ENCODE measurements at places on chromosomes 3 and 15. TPM values are rescaled to one million over a fixed set of nuclear protein-coding genes. Genes with fewer than 3 reads are reported as not detected.
A peak's percentile ranks its signal among the peaks of the same experiment; 100 is the strongest.

LEO1 gene
- total RNA-seq: 7.8 TPM

SH2D7 gene
- total RNA-seq: not detected

TGM4 gene
- not detected for total RNA-seq

DCUN1D1 gene
- total RNA-seq: 32.2 TPM

GRCh38 chr3:42515976-42516375 is 13.5 kb downstream of the VIPR1 start:
- DNase-seq: peak; percentile 11

DNA sequence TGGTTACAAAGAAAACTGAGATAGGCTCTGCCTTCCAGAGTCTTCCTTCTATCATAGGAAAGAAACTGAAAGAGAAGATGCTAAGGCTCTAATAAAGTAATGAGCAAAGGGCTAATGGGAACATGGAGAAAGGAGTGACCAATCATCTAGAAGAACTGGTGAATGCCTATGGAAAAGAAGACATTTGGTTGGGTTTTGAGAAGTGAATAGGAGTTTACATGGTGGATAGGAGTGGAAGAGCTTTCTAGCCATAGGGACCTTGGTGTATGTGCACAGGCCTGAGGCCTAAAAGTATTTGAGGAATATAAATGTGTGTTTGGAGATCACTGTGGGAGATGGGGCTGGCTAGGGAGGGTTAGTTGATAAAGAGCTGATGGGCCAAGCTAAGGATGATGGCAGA is 6.8 kb downstream of the LPP start:
- DNase-seq: no peak

DNA sequence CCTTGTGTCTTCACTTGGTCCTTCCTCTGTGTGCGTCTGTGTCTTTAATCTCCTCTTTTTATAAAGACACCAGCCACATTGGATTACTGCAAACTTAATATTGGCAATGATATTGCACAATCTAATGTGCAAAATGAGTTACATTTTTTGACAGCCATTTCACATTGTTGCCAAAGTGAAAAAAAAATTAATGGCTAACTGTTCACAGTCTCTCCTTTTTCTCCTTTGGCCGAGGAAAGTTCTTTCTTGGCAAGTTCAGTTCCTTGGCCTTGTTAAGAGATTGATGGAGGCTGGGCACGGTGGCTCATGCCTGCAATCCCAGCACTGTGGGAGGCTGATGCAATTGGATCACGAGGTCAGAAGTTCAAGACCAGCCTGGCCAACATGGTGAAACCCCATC is 62.2 kb upstream of the ZNF280D start:
- DNase-seq: peak; percentile 44

GRCh38 chr15:47792231-47792630 is 74.9 kb downstream of the SEMA6D start:
- no peak for DNase-seq

GRCh38 chr3:134852132-134852531 is 57.1 kb downstream of the EPHB1 start:
- no peak for DNase-seq

GRCh38 chr3:168034152-168034928 is 61.4 kb downstream of the GOLIM4 start:
- DNase-seq: no peak

DNA sequence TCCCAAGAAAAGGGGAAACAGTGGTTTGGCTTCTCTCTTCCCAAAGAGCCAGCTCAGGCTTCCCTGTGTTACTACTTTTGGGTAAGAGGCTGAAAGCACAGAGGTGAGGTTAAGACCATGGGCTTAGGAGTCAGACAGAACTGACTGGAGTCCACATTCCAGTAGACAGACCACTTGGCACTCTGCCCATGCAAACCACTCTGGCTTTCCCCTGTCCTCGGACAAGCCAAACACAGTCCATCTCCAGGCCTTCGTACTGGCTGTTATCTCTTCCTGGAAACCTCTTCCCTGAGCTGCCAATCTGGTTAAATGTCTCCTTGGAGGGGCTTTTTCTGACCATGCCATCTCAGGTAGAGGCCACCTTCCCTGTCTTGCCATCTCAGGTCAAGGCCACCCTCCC is 53.1 kb upstream of the FAM3D start:
- DNase-seq: no peak

- no peak for DNase-seq
Measured at GRCh38 chr3:137990427-137990826, 19.5 kb upstream of the CLDN18 start.

DNA sequence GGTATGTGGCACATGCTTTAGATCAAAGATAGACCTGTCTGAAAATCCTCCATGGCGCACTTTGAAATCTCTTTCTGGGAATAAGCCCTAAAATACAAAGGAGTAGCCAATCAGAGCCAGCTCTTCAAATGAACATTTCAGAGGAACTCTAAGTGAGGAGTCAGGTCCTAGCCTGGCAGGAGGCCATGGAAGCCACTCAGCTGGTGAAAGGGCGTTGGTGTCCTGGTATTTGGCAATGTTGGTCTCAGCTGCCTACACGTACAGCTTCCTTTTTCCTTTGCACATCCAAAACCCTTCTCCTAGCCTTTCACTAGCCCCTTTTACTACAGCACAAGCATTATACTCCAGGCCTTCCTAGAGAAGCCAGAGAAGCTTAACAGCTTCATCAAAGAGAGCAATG is 5.5 kb downstream of the WDR73 start:
- peak; percentile 84 for DNase-seq
